ENCODE measurements at places on chromosomes 11 and 22.

GRCh38 chr22:43627485-43628213 is 184.5 kb downstream of the EFCAB6 start:
- no peak for DNase-seq

- DNase-seq = no peak
Measured at GRCh38 chr11:4050138-4050537, 44.5 kb upstream of the RRM1 start.

- no peak for DNase-seq
Measured at GRCh38 chr11:71991494-71991893, 7.2 kb upstream of the IL18BP start.

DNA sequence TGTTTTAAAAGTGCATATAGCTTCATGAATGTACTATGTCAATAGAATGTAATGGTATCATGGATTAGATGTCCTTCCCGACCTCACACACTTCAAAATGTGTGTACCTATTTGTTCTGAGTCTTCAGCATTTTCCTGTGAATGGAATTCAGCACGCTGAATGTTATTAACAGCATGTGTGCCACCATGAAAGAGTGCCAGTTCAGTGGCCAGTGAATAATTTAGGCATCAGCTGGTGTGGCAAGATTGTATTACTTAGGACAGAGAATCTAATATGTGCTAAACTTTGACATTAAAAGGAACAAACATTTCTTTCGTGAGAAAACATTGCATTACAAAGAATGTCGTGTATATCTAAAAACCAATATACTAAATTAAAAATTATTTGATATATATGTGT is 46.4 kb downstream of the HIPK3 start:
- DNase-seq = no peak

DNA sequence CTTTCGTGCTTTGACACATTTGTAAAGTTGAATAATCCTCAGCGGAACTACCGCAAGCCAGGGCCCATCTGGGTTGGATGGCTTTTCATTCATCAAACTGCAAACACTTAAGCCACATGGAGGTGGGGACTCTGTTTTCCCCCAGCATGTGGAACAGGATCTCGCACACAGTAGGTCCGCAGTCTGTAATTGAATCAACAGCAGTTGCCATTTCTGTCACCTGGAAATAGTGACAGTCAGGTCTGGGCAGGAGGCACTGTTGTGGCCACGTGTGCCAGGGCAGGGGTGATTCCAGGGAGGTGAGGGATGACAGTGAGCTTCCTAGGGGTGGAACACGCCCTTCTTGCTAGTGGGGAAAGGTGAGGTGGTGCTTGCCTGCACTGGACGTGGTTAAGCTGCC is 50.7 kb upstream of the ANO1 start:
- no peak for DNase-seq

DNA sequence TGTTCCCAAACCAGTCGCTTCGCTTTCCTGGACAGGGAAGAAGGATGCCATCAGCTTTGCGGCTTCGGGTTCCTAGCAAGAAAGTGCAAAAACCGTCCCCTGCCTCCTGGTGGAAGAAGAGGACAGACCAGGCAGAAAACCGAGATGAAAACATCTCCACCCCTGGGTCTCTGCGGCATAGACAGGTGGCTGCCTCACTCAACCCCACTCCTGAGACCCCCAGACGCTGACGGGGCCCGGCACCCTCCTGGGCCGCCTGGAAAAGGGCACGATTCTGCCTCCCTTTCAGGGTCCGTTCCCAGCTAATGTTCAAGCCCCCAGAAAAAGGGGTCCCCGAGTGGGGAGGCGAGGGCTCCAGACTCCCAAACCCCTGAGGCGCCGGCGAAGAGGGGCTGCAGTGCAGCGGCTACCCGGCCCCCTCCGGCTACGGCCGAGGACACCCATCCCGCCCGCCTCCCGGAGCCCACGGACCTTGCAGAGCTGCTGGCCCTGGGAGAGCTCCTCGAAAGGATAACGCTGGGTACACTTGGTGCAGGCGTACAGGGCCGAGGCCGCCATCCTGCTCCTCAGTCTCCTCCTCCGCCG is 569 bp downstream of the FAM76B start:
- DNase-seq = peak; percentile 8

DNA sequence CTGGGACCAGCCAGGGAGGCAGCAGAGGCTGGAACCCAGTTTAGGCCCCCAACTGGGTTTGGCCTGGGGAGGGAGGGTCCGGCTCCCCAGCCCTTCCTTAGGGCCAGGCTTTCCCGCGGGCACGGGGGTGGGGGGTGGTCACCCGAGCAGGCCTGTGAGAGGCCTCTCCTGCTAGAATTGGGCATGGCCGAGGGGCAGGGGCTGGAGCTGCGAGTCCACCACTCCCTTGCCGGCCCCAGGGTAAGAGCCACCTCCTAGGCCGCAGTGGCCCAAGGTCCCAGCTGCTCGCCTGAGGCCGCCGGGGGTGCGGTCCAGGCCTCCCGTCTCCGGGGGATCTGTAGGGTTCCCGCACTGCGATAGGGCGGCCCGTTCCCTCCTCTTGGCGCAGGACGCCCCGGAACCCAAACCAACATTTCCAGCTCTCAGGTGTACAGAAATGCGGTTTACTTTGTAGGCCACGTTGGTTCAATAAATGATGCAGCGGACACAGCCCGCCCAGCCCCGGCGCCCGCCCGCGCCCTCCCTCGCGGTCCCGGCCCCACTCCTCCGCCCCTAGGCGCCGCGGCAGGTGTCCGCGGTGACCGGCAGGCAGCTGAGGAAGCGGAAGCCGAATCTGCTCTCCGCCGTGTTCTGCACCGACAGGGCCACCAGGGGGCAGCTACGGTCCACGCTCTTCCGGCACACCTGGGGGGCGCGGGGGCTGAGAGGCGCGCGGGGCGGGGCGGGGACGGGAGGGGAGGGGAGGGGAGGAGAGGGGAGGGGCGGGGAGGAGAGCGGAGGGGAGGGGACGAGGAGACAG is 5.9 kb downstream of the LMNTD2 start:
- DNase-seq = no peak

Data from occipital lobe (tissue), 3 donors.